ENCODE measurements at places on chromosomes 11 and 22.

DNA sequence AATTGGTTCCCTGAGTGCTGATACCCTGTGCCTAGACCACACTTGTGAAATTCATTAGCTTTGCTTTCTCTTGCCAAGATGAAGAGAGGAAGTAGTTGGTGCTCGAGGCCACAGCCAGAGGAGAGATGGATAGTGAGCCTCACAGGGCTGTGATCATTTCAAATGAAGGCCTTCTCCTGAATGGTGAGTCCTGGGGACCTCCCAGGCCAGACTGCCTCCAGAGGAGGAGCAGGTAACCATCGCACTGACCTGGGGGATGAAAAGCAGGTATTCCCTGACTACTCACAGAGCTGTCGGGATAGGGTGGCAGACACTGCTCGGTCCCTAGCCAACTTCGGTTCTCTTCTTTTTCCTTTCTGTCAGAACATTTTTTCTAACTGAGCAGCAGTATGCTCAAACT, 4.8 kb upstream of the FXYD6 start:
- no peak for DNase-seq

DNA sequence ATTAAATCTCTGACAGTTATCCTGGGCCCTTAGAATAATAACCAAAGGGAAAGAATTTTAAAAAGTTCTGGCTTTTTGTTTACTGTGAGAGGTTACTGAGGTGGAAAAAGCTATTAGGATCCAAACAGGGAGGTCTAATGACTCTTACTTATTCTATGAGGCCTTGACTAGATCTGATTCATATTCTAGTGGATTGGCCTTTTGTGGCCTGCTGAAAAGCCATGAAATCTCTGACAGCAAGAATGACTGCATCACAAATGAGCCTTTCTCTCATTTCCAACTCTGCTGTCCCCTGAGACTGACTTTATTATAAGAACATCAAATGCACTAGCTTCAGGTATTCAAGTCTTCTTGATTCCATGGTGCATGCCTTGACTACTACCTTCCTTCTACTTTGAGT, 1797.6 kb downstream of the LRRC4C start:
- no peak for DNase-seq

DNA sequence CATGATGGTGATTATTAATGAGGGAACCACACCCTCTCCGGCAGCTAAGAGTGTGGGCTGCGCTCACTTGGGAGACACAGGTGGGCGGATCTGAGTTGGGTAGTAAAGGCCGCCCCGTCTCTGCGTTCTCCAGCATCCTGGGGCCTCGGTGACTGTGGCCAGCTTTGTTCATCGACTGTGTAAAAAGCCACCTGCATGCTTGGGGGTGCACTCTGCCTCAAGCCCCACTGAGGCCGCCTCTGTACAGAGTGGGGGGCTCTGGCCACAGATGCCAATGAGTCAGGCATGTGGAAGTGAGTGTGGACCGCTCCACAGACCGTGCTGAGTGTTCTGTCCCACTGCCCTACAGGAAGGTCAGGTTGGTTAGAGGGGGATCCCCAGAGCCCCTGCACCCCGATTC, 192.7 kb downstream of the SHANK2 start:
- no peak for DNase-seq

- DNase-seq: no peak
These were observed 87.8 kb downstream of the FEZ1 start for GRCh38 chr11:125408311-125408711.

DNA sequence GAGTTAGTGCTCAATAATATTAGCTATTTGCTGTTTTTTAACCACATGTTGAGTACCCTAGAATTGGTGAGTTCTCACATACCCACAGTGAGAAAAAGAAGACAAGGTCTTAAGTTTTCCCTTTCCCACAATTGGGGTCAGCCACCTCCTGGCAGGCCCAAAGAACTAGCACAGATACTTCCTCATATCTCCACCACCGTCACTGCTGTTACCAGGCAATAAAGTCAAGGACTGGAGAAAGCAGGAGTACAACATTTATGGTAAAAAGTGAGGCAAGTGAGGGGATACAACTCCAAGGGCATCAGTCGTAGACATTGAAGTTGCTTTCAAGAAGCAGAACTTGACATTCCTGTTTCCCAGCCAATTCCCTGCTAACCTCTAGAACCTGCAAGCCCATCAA, 19.6 kb downstream of the ELP4 start:
- no peak for DNase-seq

DNA sequence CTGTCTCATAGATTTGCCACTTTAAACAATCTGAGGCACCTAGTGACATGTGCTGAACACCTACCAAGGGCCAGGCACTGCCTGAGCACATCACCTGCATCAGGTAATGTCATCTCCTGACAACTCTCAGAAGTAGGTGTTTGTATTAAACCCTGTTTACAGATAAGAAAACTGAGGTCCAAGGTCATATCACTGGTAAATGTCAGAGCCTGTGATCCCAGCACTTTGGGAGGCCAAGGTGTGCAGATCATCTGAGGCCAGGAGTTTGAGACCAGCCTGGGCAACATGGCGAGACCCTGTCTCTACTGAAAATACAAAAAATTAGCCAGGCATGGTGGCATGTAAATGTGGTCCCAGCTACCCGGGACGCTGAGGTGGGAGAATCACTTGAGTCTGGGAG, 39.1 kb upstream of the ACCSL start:
- DNase-seq: no peak

GRCh38 chr11:12797996-12798395, 123.8 kb downstream of the TEAD1 start:
- no peak for DNase-seq

GRCh38 chr11:102347462-102348370, 702 bp downstream of the BIRC2 start:
- DNase-seq: no peak

GRCh38 chr22:43774318-43774915, 37.7 kb downstream of the EFCAB6 start:
- DNase-seq: no peak

DNA sequence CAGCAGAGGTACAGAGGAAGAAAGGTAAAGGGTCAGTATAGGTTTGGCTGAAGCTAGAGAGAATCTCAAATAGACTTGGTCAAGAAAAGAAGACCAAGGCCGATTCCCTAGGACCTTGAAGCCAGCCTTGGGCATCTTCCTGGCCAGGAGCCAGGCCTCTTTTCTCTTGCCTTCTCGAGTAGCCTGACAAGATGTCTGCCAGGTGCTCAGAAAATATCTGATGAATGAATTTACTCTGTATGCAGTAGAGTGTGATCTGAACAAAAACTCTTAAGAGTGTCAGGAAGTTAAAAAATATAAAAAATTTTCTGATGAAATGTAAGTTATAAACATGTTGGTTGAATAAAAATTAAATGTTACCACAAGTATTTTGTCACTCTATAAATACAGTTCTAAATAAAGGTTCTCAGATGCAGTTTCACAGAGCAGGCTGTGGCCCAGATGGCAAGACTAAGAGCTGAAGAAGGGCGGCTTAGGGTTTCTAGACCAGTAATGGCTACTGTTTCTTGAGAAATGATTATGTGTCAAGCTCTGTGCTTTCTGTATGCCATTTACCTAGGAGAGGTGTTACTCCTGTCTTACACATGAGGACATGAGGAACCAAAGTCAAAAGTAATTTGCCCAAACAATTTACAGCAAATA, 98.1 kb downstream of the ATXN10 start:
- no peak for DNase-seq

- no peak for DNase-seq
These were observed 19.6 kb downstream of the VPS37C start for GRCh38 chr11:61141601-61142028.

DNA sequence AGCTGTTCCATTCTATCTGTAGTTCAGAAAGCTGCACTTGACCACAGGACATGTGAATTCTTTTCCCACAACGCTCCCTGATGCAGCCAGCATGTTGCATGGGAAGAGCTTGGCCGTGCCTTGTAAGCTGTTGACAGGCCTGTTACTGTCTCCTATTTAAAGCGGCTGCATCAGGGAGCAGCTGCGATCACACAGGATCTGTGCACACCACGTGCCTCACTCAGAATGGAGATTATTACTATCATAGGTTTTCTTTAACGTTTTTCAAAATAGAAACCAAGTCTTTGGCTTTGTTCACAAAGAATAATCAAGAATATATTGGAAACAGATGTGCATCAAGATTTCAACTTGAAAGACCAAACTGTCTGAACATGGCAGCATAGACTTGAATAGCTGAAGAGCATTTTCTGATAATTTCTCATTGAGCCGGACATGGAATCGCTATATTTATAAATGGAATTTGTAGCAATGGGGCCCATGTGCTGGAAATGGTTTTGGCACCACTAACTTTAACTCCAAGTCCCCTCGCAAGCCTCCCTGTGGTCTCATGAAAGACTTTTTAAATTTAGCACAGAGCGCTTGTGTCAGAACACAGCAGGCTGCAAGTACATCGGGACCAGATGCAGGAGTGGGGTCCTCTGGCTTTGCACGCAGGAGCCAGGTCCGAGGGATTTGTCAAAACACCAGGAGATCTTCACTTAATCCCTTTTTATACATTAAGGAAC, 40.8 kb upstream of the MYO18B start:
- no peak for DNase-seq

DNA sequence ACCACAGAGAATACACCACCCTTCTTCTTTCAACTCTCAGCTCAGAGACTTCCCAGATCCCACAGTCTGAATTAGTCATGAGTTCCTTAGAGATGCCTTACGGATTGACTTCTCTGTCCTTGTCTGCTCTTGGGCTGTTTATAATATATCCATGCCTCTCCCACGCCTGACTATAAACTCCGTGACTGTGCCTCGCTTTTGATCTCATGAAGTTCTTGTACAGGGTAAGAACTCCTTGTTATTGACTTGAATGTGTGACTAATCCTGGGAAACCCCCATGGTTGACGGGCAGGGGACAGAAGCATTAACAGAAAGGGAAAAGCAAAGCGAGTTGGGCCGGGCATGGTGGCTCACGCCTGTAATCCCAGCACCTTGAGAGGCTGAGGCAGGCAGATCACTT, 62.4 kb upstream of the POU2AF1 start:
- no peak for DNase-seq

- no peak for DNase-seq
These were observed 426.7 kb downstream of the MIAT start for GRCh38 chr22:27084130-27084529.

- DNase-seq: no peak
These were observed 32.8 kb upstream of the SCUBE1 start for GRCh38 chr22:43375951-43376455.

- no peak for DNase-seq
These were observed 4.6 kb downstream of the PDGFD start for GRCh38 chr11:104159356-104159755.

Data from bone marrow (tissue), 2 donors.